ENCODE measurements at places on chromosomes 2 and 18.

GRCh38 chr18:4455113-4455811, at the start of gene DLGAP1:
Gene DLGAP1 (minus strand): TSS chr18:4455307.
- H3K27me3 ChIP-seq: no peaks in the 10 kb centered on the region
- H3K4me3 ChIP-seq: no peak within 1 kb of the TSS
- DNase-seq: no peak

DNA sequence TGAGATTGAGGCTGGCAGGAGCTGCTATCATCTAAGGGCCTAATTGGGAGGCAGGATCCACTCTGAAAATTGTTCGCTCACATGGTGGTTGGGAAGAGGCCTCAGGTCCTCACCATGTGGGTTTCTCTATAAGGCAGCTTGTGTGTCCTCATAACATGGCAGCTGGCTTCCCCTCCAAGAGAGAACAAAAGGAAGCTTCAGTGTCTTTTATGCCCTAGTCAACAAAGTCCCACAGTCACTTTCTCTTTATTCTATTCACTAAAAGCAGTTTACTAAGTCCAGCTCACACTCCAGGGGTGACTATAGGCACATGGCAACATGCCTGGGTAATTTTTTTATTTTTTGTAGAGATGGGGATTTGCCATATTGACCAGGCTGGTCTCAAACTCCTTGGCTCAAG, 5.8 kb upstream of the ITGAV start:
- H3K27me3 ChIP-seq: no peaks in the 10 kb centered on the region
- no peak overlapping the region for H3K27ac ChIP-seq
- H3K36me3 ChIP-seq: no peaks in the 10 kb centered on the region
- DNase-seq: no peak

DNA sequence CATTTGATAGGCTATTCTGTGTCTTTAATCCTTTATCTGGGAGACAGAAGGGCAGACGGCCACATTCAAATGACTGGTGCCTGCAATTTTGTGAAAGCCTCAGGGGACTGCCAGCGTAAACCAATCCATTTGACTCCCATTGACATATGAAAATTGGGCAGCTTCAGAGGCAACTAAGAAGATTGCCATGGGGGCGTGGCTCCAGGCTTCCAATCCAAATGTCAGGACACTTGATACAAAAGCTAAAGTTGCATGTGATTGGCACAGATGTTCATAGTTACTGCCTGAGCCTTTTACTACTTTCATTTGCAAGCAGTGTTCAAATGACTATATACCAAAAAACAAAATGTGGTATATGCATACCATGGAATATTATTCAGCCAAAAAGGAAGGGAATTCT, 42.0 kb downstream of the SPC25 start:
- no peak overlapping the region for H3K27ac ChIP-seq
- no peak for DNase-seq
- H3K4me3 ChIP-seq: no peak overlapping the region
- H3K4me1 ChIP-seq: no peaks in the 10 kb centered on the region

GRCh38 chr2:109609352-109610024, 4.3 kb downstream of the SEPTIN10 start:
- H3K27ac ChIP-seq: peak overlapping the region; percentile 34
- H3K4me3 ChIP-seq: no peak overlapping the region
- no peak for DNase-seq
- peaks cover 35% of the 10 kb centered on the region for H3K4me1 ChIP-seq
- H3K27me3 ChIP-seq: no peaks in the 10 kb centered on the region

- no peaks in the 10 kb centered on the region for H3K4me1 ChIP-seq
- DNase-seq: no peak
- no peak overlapping the region for H3K4me3 ChIP-seq
- H3K27ac ChIP-seq: no peak overlapping the region
- no peaks in the 10 kb centered on the region for H3K36me3 ChIP-seq
Measured at GRCh38 chr2:204312105-204312504, 233.2 kb upstream of the PARD3B start.

GRCh38 chr2:41605311-41605710, 442.5 kb upstream of the PKDCC start:
- no peak overlapping the region for H3K27ac ChIP-seq
- no peaks in the 10 kb centered on the region for H3K36me3 ChIP-seq

GRCh38 chr2:69010437-69011194, 2.4 kb upstream of the ANTXR1 start:
- H3K27ac ChIP-seq: no peak overlapping the region
- no peaks in the 10 kb centered on the region for H3K36me3 ChIP-seq
- H3K4me1 ChIP-seq: 0 out of 2 replicates have a peak, but pooled peaks cover 3% of the 10 kb centered on the region
- no peak overlapping the region for H3K4me3 ChIP-seq

DNA sequence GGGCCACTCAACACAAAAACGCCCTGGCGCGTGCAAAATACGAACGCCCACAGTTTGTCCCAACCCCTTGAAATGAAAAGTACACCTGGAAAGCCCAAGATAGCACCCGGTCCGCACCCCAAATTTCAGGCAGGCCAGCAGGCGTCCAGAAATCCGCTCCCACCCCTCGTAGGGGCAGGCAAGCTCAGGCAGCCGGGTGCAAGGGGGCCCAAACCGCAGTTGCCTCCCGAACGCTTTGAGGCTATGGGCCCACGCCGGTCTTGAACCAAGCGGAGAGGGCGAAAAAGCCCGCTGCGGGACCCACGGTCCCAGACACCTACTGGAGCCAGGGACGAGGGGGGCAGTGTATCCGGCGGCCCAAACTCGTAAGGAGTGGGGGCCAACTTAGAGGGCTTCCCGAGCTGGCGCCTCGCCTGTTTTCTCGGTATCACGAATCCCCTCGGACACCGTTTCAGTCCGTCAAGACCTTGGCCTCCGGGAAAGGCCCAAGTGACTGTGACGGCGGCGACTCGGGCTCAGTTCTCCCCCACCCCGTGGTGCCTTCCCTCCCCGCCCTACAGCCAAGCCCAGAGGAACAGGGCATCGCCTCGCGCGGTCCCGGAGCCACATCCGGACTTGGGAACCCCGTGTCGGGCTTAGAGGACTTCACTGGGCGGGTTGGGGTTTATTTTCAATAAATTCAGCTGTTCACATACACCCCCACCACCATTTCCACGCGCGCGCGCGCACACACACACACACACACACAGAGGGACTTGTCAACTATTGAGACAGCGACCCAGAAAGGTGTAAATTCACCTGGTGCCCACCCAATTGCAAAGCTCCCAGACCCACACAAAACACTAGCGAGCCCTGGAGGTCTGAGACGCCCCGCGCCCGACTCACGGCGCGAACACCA, 6.2 kb upstream of the SATB2 start:
- H3K4me1 ChIP-seq: peaks cover 11% of the 10 kb centered on the region
- H3K27ac ChIP-seq: no peak overlapping the region
- no peaks in the 10 kb centered on the region for H3K27me3 ChIP-seq
- no peaks in the 10 kb centered on the region for H3K36me3 ChIP-seq
- no peak for DNase-seq

GRCh38 chr2:7384773-7385349, 467.6 kb downstream of the RNF144A start:
- no peaks in the 10 kb centered on the region for H3K36me3 ChIP-seq
- DNase-seq: no peak
- H3K27ac ChIP-seq: no peak overlapping the region

GRCh38 chr2:27907547-27907946, 17.0 kb downstream of the BABAM2 start:
- no peak overlapping the region for H3K27ac ChIP-seq
- H3K4me3 ChIP-seq: no peak overlapping the region
- no peaks in the 10 kb centered on the region for H3K36me3 ChIP-seq
- no peak for DNase-seq
- no peaks in the 10 kb centered on the region for H3K4me1 ChIP-seq
- no peaks in the 10 kb centered on the region for H3K27me3 ChIP-seq

DNA sequence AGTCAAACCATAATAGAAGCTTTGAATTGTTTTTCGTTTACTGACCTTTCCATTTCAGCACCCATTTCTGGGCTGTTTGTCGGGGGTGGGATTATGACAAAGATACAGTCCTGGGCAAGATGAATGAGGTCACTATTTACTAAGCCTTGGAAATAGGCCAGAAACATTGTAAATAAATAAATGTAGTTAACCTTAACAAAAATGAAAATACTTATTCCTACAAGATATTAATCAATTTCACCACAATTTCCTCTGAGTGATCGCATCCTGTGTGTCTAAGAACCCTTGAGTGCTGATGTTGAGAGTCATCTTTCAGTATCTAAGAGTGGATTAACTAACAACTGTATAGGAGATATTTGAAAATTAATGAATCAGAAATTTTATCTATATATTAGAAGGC, 14.0 kb downstream of the ITGA4 start:
- H3K27me3 ChIP-seq: no peaks in the 10 kb centered on the region
- no peak overlapping the region for H3K27ac ChIP-seq
- no peak for DNase-seq

DNA sequence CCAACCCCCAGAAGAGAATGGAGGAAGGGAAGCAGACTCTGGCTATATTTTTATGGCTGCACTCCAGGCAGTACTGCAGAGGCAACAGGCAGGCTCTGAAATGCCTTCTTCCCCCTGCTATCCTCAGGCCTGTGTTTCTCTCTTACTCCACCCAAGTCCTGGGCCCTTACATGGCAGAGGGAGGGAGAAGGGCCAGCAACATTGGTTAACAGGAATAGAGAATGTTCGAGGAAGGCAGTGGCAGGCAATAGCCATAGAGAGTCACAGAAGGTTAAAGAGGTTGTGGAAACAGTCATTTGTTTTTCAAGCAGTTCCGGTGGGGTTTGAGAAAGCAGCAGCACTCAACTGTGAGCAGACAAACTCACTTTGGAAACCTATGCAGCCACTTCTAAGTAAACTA, 15.1 kb upstream of the DARS1 start:
- no peaks in the 10 kb centered on the region for H3K27me3 ChIP-seq
- H3K4me3 ChIP-seq: no peak overlapping the region
- no peak overlapping the region for H3K27ac ChIP-seq
- H3K4me1 ChIP-seq: no peaks in the 10 kb centered on the region
- no peak for DNase-seq
- no peaks in the 10 kb centered on the region for H3K36me3 ChIP-seq

GRCh38 chr2:104649866-104650265, 204.0 kb upstream of the POU3F3 start:
- DNase-seq: no peak
- H3K4me1 ChIP-seq: no peaks in the 10 kb centered on the region
- no peaks in the 10 kb centered on the region for H3K27me3 ChIP-seq
- H3K27ac ChIP-seq: no peak overlapping the region
- no peaks in the 10 kb centered on the region for H3K36me3 ChIP-seq

DNA sequence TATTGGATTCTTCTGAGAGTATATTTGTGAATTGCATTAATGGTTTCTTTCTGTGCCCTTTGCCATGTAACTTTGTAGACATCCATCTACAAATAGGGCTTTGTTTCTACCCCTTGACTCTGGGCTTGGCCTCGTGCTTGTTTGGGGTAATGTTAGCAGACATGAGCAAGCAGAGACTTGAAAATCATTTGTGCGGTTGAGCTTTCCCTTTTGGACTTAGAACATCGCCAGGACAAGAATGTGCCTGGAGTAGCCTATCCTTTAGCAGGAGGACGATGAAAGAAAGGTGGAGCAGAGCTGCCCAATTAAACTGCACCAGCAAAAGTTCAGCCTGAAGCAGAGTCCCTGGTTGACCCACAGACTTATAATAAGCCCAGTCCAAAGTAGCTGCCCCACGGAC, 785.9 kb downstream of the EPHA4 start:
- H3K27me3 ChIP-seq: no peaks in the 10 kb centered on the region
- no peak for DNase-seq
- no peaks in the 10 kb centered on the region for H3K4me1 ChIP-seq

- peak; percentile 81 for DNase-seq
- H3K27ac ChIP-seq: peak overlapping the region; percentile 68
- no peak overlapping the region for H3K4me3 ChIP-seq
- H3K27me3 ChIP-seq: no peaks in the 10 kb centered on the region
Measured at GRCh38 chr2:85189606-85190270, 56.5 kb downstream of the TCF7L1 start.

GRCh38 chr2:232292395-232293154, 86.0 kb upstream of the ALPP start:
- H3K27ac ChIP-seq: no peak overlapping the region
- no peaks in the 10 kb centered on the region for H3K27me3 ChIP-seq
- H3K4me3 ChIP-seq: no peak overlapping the region

DNA sequence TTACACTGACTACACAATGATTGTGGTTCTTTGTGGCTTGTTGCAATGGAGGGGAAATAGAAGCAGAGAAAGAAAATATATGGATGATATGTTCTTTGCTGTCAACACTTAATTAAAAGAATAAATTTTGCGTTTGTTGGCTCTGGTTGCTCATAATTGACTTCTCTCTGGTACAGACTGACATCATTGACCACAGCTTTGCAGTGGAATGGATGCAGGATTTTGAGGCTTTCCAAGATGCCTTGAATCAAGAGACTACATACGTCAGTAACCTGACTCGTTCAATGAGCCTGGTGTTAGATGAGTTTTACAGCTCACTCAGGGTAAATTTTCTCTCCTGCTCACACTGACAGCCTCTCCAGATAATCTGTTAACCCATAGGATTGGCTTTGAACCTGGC, 9.9 kb downstream of the GPN1 start:
- H3K4me3 ChIP-seq: no peak overlapping the region
- no peak overlapping the region for H3K27ac ChIP-seq
- H3K27me3 ChIP-seq: no peaks in the 10 kb centered on the region

DNA sequence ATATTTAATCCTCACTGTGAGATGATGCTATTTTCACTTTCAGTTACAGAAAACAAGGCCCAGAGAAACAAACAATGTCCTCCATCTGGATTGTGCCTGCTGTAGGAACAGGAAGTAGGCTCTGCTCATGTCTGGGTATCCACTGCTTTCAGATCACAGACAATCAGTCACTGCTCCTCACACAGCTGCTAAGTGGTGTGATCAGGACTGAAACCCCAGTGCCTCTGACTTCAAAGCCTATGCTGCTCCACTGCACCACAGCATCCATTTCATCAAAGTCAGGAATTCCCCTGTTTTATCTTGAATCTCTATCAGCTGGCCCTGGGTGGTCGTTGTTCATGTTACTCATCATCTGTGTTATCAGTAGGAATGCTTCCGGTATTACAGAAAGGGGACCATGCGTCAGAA, 303.8 kb upstream of the TRIB2 start:
- H3K27ac ChIP-seq: no peak overlapping the region
- no peak for DNase-seq
- H3K4me3 ChIP-seq: no peak overlapping the region
- no peaks in the 10 kb centered on the region for H3K4me1 ChIP-seq
- no peaks in the 10 kb centered on the region for H3K27me3 ChIP-seq
- H3K36me3 ChIP-seq: no peaks in the 10 kb centered on the region

DNA sequence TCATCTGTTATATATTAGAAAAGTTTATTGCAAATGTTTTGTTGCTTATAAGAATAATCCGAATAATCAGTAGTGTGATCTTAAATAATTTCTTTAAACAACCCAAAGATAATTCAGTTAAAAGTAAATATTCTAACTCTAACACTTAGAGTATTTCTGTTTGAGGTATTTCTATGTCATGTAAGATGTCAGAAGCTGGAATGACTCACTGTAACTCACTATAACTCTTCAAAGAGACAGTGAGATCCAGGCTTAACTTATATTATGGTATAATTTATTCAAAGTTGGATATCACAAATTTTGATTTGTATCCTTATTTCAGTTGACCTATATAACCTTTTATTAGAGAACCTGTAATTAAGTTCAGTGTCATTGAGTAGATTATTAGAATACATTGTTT, 6.9 kb downstream of the MBD5 start:
- H3K27ac ChIP-seq: no peak overlapping the region
- no peak overlapping the region for H3K4me3 ChIP-seq
- no peaks in the 10 kb centered on the region for H3K27me3 ChIP-seq
- H3K36me3 ChIP-seq: no peaks in the 10 kb centered on the region
- no peaks in the 10 kb centered on the region for H3K4me1 ChIP-seq

GRCh38 chr18:55743736-55744135, 155.7 kb upstream of the TCF4 start:
- H3K4me1 ChIP-seq: peaks cover 14% of the 10 kb centered on the region
- H3K27ac ChIP-seq: no peak overlapping the region
- no peaks in the 10 kb centered on the region for H3K36me3 ChIP-seq
- DNase-seq: no peak
- no peaks in the 10 kb centered on the region for H3K27me3 ChIP-seq

- H3K4me1 ChIP-seq: no peaks in the 10 kb centered on the region
- no peak overlapping the region for H3K27ac ChIP-seq
- H3K4me3 ChIP-seq: no peak overlapping the region
- DNase-seq: no peak
Measured at GRCh38 chr2:2286592-2286991, 44.5 kb downstream of the MYT1L start.

All from Caco-2 (cell line).